ENCODE measurements at places on chromosomes 1 and 21.

DNA sequence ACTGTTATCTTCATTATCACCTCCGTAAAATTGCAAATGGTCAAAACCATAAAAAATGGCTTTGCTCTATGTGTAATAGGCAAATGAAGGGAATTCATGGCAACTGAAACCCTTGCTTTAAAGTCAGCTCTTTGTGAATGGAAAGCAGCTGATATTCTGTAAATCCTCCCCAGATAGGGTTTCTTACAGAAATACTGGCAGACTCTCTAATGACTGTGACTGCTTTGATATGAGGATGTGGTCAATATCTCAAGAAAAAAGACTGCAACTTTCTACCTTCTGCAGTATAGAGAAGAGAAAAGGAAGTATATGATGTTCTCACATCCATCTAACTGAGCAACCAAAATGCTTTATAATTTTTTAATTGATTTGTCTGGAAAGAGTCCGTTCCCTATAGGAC lies 193.1 kb downstream of the ST6GALNAC3 start:
- no peak for DNase-seq

DNA sequence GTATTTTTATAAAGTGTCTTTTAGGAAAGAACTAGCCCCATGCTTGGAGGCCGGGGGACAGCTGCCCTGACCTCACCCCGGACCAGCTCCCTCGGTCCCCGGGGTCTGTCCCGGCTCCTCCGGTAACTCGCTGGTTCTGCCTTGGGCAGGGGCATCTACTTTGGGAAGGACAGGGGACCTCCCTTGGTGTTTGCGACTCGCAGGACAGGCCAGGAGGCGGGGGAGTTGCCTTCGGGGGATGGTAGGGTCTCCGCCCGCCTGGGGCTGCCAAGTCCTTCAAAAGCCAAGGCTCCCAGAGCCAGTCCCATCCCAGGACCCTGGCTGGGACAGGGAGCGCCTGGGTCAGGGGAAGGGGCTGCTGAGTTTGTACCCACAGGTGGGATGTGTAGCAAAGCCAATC lies 157.9 kb downstream of the PEX14 start:
- no peak for DNase-seq

GRCh38 chr1:6325482-6325881 lies 64.6 kb upstream of the GPR153 start:
- no peak for DNase-seq

DNA sequence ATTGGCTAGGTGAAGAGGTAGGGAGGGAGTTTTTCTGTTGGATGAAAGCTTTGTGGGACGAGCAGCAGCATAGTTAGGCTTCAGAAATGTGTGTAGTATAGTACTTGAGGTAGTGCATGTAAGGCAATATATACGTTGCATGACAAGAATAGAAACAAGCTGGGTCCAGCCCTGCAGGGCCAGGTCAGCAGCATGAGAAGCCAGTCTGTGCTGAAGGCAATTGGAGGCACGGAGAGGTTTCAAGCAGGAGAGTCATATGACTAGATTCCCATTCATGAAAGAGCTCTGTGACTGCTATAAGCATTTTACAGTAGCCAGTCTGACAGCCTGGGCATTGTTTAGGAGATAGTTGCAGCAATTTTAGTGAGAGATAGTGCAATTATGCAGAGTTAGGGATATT lies 84.2 kb upstream of the DSCAM start:
- no peak for DNase-seq

DNA sequence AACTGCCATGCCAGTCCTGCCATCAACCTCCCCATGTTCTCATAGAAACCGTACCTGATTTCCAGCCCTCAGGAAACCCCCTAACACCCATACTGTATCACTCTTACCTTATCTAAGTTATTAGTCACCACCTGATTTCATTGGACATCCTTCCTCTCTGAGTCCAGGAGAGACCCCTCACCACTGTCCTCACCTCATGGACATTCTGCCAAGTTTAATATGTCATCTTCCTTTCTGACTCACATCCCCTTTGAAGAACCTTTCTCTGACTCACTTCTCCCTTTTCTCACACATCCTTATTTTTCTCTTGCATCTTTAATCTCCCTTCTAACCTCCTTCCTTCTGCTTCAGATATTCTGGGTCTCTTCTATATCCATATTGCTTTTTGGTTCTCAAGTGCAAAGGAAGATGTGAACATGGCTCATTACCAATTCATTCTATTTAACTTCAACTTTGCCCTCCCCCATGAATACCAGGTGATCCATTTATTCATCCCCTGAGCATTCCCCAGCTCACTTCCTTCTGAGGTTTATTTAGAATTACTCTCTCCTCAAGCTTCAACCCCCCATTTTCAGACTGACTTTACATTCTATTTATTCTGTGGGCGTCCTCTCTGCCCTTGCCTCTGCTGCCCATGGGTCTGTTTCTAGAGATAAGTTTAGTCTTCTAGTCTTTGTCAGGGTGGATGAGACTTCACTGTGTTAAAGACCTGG lies 206.8 kb upstream of the ESRRG start:
- DNase-seq, result peak; percentile 10

- DNase-seq, result no peak
Observed at GRCh38 chr1:72650843-72651435, 368.6 kb upstream of the NEGR1 start.

DNA sequence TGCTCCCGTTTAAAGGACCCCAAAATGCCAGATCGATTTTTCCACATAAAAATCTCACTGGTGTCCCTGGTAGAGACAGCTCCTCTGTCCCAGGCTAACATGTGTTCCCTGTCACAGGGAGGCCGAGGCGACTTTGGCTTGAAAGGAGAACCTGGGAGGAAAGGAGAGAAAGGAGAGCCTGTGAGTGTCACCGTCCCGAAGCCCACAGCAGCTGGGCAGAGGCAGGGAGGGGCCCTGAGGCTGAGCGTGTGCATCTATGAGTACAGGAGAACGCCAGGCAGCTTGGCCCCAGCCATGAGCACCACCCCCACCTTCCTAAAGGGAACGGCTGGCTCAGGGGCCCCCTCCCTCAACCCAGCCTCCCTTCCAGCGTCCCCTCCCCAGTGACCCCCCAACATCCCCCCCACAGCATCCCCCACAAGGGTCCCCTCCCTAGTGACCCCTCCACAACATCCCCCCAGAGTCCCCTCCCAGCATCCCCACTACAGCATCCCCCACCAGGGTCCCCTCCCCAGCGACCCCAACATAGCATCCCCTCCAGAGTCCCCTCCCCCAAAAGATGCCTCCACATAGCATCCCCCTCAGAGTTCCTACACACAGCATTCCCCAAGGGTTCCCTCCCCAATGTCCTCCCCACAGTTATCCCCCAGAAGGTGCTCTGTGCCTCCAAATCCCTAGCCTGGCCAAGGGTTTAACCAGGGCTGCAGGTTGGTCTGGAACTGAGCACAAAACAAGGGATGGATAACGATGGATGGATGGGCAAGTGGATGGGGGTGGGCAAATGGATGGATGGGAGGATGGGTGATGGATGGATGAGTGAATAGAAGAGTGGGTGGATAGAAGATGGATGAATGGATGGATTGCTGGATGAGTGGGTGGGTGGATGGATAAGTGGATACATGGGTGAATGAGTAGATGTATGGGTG lies 25.1 kb downstream of the COL6A2 start:
- DNase-seq, result peak; percentile 34

DNA sequence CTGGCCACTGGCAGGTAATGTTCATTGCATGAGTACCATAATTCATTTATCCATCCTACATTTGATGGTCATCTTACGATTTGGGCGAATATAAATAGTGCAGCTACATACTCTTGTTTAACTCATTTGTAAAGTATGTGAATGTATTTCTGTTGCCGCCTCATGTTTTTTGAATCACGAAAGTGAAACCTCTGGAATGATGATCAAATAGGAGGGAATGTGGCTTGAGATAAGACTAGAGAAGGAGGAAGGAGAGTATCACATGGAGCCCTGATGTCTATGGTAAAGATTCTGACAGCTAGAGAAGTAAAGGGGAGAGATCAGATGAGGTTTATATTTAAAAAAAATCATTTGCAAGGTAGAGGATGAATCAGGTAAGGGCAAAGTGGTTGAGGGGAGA lies 8.0 kb downstream of the MRPS14 start:
- peak; percentile 60 for DNase-seq

DNA sequence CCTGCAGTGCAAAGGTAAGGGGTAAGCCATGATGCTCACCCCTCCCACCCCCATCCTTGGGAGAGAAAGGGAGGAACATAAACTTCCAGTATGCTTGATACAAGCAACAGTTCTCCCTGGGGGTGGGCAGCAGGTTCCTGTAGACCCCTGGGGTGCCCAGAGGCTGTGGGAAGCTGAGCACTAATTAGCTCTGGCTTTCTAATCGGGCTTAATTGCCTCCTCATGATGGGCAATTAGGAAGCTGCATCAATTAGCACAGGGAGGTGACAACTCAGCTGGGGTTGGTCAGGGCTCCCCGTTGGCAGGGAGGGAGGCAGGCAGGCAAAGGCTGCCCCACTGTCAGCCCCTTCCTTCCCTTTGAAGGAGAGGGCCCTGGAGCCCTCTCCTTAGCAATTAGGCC lies 15.7 kb upstream of the LMNA start:
- no peak for DNase-seq

- no peak for DNase-seq
Observed at GRCh38 chr1:225477296-225477911, 49.6 kb upstream of the LBR start.

GRCh38 chr1:30472009-30472408 lies 251.4 kb downstream of the MATN1 start:
- DNase-seq, result no peak

- DNase-seq, result no peak
Observed at GRCh38 chr1:67285780-67286488, 21.7 kb upstream of the IL12RB2 start.

- no peak for DNase-seq
Observed at GRCh38 chr21:32306021-32306780, 7.5 kb downstream of the MRAP start.

DNA sequence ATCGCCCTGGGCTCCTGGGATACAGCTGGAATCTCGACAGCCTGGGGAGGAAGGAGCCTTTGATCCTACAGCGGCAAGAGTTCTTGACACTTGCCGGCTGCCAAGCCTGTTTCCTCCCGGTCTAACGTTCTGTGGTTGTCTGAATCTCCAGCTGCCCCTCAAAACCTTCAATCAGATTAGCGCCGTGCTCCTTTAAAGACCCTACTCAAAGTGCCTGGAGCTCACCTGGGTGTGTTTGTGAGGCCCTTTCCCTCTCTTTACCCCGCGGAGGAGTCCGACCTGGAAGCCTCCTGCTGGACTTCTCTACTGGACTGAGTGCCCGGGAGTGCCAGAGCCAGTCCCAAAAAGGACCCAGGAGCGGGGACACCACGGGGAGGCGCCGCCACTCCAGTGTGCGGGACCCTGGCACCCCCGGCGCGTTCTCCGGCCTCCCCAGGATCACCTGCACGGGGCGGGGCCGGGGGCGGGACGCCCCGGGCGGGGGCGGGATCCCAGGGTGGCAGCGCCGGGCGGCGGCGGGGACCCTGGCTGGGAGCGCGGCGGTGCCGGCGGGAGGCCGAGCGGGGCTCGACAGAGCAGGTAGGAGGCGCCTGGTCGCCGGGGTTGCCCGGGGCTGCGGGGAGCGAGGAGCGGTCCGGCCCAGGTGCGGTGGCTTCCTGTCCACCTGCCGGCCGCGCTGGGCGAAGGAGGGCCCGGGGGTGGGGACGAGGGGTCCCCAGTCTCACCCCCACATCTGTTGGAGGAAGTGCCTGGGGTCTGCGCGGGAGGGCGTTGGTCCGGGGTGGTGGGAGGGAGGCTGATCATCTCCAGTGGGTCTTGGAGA lies at the start of gene NCMAP:
Gene NCMAP, plus strand, starts transcription at position 497 of the 823 bp plus-strand sequence. CDS start 39,344 bp downstream, outside the sequence.
- no peak for DNase-seq

- no peak for DNase-seq
Observed at GRCh38 chr21:44802396-44803153, 955 bp upstream of the UBE2G2 start.

DNA sequence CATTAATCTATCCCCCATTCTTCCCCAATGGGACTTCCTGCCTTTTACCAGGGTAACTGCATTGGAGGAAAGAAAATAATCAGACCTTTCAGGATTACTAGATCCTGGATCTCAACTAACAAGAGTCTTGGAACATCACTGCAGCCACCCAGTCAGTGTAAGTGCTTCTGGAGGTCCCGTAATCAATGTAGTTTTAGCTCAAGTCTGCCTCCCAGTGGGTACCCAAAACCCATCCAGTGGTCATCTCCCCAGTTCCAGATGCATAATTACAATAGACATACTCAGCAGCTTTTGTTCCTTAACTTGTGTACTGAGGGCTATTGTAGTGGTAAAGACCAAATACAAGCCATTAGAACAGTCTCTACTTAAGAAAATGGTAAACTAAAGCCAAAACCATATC lies 319.1 kb downstream of the GPATCH2 start:
- peak; percentile 46 for DNase-seq

GRCh38 chr1:64112281-64112680 lies 91.1 kb upstream of the UBE2U start:
- peak; percentile 92 for DNase-seq

DNA sequence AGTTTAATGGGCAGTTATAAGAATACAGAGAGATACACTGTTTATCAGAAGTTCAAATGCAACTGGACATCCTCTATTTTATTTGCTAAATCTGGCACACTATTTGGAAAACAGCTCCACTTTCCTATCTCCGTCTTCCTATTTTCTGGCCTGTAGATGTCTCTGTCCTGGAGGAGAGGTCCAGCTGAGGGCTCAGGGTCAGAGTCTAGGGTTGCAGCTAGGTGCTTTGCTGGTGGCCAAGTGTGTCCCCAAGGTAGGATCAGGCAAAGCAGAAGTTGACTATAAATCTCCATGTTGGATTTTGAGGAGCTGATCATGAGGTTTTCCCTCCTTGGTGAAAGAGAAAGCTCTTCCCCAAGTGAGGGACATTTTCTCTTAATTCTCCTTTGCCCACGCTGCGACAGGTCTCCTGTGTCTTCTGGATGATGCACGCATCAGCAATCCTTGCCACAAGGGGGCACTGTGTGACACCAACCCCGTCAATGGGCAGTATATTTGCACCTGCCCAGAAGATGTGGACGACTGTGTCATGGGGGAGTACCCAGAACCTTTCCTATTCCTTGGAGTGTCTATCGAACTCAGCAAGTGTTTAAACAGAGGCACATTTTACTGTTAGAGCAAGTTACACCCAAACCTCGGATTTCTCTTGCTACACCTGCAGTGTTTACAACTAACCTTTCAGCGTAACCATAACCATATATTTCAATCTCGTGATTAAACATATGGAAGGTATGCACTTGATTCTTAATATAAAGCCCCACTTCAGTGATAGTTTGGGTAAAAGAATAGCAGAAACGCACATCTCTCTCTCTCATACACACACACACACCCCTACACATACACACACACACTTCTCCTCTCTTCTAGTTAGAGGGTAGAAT lies 10.2 kb downstream of the ADAM30 start:
- peak; percentile 59 for DNase-seq

DNA sequence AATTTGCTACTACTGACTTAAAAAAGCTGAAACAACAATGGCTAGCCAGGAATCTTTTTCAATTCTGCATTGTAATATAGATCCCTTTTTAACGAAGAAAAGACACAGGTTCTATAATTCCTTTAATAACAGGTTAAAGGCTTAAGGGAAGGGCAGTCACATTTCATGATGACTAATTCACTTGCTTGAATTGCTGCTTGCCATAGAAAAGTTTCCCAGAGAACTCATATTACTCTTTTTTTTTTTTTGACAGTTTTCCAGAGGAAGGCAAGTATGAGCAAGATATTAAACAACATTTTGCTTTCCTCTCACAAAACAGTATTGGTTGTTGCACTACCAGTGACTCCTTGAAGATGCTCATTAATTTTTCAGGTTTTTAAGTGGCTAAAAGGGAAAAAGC lies 60.9 kb downstream of the IL23R start:
- peak; percentile 31 for DNase-seq
